ENCODE measurements at places on chromosomes 6 and 20.

DNA sequence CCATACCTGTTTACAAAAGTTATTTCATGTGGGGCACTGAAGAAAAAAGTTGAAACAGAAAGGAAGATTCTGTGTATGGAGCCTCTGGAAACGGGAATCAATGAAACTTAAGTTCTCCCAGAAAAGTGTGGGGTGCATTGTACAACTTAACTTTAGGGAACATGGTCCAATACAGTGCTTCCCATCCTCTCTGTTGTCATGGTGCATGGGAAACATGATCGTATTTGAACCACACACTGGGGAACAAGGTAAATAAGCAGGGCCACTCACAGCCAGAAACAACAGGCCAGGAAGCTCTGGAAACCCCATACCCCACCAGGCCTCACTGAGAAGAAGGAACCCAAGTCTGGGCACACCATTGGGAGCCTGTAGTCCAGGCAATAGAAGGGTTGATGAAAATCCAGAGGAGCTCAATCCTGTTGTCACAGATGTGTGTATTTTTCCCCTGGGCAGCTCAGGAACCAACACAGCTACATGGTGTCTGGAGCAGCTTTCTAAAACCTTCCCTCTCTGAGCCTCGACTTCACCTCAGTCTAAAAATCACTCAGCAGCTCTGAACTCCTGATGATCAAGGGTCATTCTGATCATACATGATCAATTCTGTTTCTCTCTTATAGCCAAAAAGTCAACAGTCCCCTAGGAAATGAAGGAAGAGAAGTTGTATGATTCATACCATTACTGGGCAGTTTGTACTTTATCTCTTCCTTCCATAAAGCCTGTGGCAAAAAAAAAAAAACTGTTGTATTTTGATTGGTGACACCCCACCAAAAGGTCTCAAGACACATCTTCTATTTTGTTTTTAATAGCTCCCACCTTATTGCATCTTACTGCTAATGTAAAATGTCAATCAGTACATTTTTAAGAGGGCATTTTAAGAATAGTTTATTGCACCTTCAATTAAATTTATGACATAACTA, 198.5 kb upstream of the TAB2 start:
- DNase-seq: no peak

- no peak for DNase-seq
Observed at GRCh38 chr6:40425192-40425919, 161.8 kb downstream of the LRFN2 start.

- DNase-seq: no peak
Observed at GRCh38 chr20:53805895-53806384, 212.3 kb upstream of the ZNF217 start.

GRCh38 chr6:160379466-160379865, 31.3 kb downstream of the SLC22A3 start:
- DNase-seq: no peak

- DNase-seq: no peak
Observed at GRCh38 chr20:50270569-50270968, 79.9 kb downstream of the CEBPB start.

- no peak for DNase-seq
Observed at GRCh38 chr6:28945349-28945748, 21.6 kb upstream of the TRIM27 start.

GRCh38 chr20:5865604-5866003, 84.7 kb downstream of the TRMT6 start:
- no peak for DNase-seq

DNA sequence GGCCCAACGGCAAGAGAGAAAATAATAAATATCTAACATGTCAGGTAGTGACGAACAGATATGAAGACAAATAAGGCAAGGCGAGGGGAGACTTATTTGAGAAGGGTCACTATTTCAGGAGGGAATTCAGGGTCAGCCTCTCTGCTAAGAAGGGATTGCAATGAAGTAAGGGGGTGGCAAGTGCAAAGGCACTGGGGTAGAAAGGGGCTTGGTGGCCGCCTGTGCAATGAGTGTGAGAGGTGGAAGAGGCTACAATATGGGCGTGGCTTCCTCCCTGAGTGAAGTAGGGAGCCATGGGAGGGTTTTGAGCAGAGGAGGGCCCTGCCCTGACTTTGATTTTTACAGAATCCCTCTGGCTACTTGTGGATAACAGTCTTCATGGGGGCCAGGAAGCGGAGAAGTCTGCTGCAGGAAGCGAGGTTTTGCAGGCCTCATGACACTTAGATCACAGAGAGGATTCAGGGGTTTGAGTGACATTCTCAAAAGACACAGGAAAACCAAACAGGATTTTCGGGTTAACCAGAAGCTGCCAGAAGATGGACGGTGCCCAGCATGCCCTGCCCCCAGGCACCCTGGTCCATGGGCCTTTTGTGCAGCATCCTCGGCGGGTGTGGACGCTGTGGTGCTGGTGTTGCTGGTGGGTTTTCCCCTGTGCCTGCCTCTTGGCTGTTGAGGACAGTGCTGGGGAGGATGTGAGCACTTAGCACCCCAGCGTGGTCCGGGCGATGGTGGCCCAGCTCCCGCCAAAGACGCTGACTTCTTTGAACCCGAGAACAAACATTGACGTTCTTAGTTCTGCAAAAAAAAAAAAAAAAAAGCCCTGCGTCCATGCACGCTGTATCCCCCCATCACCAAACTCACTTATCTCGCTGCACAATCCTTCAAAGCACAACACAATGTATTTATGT, 124.2 kb upstream of the PTPN1 start:
- peak; percentile 94 for DNase-seq

GRCh38 chr20:51910321-51911050, 108.2 kb upstream of the SALL4 start:
- DNase-seq: no peak

GRCh38 chr6:143196525-143197225, 136.0 kb downstream of the AIG1 start:
- DNase-seq: no peak

GRCh38 chr6:4281341-4282293, 146.2 kb upstream of the ECI2 start:
- DNase-seq: peak; percentile 4
